ENCODE measurements at places on chromosomes 13 and 19. TPM values are rescaled to one million over a fixed set of nuclear protein-coding genes. Genes with fewer than 3 reads are reported as not detected.

Gene CEACAM8
- total RNA-seq = not detected

Gene APC2
- 11.3 TPM for total RNA-seq

Gene CCL25
- total RNA-seq = not detected

Gene IRGC
- total RNA-seq = not detected

Gene GRK1
- total RNA-seq = not detected

Gene GTF2F2
- 30.8 TPM for total RNA-seq

Gene CEACAM4
- total RNA-seq = not detected

Gene ZNF780A
- total RNA-seq = 22.9 TPM

Gene SULT2A1
- 4.5 TPM for total RNA-seq

Gene TTYH1
- total RNA-seq = not detected

Gene TINCR
- total RNA-seq = 4.1 TPM

Gene ZNF132
- total RNA-seq = not detected

Gene MISP3
- 5.2 TPM for total RNA-seq

Gene SBSN
- not detected for total RNA-seq

Gene MEF2B
- total RNA-seq = 0.82 TPM

Gene CAPS
- 5.8 TPM for total RNA-seq

Gene MBNL2
- 41.6 TPM for total RNA-seq

Gene MVB12A
- 37.6 TPM for total RNA-seq

Gene OR4F17
- total RNA-seq = not detected

Gene CYSLTR2
- not detected for total RNA-seq

Gene RNF113B
- not detected for total RNA-seq

Gene CASP14
- not detected for total RNA-seq

Gene ZNF571
- 1.4 TPM for total RNA-seq

Gene ZFP28
- total RNA-seq = not detected
